ENCODE measurements at places on chromosomes 3 and 15.

- DNase-seq = no peak
These were observed 2.1 kb upstream of the PARP14 start for GRCh38 chr3:122678506-122678905.

GRCh38 chr3:140470962-140471361 is 206.9 kb upstream of the TRIM42 start:
- no peak for DNase-seq

DNA sequence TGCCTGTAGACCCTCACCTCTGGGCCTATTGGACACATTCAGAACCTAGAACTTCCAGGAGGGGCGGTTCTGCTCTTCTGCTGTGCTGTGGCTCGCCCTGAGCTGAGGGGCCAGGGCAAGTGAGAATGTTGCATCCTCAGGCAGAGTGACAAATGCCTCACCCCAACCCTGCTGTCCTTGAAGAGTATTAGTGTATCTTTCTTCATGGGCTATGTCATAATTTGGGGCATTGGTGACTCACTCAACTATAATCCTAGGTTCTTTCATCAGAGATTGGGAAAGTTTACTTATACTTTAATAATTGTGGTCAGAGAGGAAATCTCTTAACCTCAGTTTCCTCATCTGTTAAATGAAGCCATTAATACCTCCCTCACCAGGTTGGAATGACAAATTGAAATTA is 143.8 kb downstream of the SV2B start:
- DNase-seq = no peak

DNA sequence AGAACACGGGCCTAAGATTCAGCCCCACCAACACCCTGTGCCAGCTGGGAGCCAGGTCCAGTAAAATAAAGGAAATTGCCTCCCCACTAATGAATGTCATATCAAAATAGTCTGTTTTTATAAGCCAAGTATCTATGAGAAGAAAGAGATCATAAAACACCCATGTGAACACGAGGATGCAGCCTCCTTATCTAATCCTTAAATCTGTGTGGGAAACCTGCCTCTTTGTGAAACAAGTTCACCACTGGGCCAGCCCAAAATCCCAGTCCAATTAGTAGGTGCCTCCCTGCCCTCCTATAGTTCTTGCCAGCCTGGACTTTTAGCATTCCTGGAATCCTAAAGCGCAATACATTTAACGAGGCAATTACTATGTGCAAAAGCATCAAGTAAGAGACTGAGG is 42.0 kb downstream of the SCAPER start:
- no peak for DNase-seq

- DNase-seq = no peak
These were observed 33.6 kb downstream of the PLSCR4 start for GRCh38 chr3:146217324-146217723.

- DNase-seq = no peak
These were observed 53.4 kb upstream of the ATP2B2 start for GRCh38 chr3:10558736-10559135.

GRCh38 chr3:38297947-38298711 is 16.0 kb downstream of the SLC22A14 start:
- DNase-seq = no peak

GRCh38 chr15:94494732-94495131 is 263.4 kb downstream of the MCTP2 start:
- no peak for DNase-seq
